ENCODE measurements at places on chromosomes 16 and 17.

DNA sequence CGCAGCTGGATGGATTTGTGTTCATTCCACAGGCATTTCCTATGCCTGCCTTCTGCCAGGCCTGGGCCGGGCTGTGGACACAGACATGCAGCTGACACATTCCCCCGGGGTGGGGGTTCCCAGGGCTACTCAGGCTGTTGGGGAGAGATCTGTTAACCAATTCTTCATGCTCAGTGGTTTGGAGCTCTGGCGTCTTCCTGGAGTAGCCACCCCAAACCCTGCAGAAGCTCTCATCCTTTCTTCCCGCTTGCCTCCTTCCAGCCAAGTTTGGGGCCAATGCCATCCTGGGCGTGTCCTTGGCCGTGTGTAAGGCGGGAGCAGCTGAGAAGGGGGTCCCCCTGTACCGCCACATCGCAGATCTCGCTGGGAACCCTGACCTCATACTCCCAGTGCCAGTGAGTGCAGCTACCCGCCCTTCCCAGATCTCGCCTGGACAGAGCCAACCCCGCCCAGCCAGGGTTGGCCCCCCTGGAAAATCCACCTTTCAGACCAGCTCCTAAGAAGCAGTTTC, 2.6 kb downstream of the ENO3 start:
- DNase-seq = no peak

DNA sequence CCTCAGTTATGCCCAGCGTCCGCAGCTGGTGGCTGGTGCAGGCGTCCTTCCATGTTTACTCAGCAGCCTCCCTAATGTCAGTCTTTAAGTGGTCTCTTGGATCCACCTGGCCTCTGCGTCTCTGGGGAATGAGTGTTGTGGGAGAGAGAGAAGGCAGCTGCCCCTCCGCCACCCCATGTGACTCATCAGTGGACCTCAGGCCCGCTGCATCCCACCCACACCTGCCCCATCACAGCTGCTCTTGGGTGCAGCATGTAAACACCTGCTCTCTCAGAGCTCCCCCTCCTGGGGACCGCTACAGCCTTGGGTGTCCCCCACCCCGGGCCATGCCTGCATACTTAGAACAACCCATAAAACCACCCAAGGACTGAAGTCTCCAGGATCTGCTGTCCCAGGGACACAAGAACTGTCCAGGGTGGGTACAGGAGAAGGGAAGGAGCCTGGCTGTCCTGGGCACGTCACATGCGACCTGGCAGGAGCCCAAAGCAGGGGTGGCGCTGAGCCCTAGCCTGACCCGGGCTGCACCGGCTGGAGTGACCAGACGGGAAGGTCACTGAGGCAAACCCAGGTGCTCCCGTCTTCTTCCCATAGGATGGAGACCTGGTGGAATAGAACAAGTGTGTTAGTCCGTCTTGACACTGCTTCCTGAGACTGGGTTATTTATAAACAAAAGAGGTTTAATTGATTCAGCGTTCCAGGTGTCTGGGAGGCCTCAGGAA, 4.2 kb downstream of the C16orf90 start:
- DNase-seq = no peak

DNA sequence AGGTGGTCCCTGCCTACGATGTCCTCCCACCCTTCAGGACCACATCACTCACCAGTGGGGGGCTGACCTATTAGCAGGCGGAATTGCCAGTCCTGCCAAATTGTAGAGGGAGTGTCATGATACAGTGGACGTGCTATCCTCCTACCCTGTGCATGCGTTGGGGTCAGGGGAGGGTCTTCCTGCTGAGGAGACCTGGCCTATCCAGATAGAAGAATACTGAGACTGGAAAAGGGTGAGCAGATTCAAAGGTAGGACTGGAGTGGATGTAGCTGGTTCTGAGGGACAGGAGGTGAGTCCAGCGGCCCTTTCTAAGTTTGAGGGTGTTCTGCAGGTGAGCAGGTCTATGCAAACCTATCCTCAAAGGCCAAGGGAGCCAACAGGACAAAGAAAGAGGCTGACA, 8.0 kb downstream of the PRSS41 start:
- no peak for DNase-seq

DNA sequence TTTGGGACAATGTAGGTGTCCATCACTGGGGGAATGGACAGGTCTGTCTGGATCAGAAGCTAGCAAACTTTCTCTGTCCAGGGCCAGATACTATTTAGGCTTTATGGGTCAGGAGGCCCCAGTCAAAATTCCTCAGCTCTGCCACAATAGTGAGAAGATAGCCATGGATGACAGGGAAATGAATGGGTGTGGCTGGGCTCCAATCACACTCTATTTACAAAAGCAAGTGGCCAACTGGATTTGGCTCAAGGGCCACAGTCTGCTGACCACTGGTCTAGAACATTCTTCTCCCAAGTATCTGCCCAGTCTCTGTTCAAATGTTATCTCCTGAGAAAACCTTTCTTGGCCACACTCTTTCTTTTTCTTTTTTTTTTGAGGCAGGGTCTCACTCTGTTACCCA, 339.9 kb downstream of the SOX9 start:
- DNase-seq = no peak

GRCh38 chr16:85202051-85202601, 89.9 kb upstream of the CIBAR2 start:
- no peak for DNase-seq
